CD4-positive, alpha-beta T cell treated with Interleukin-1 beta for 1 hour (primary cell): ENCODE measurements at places on chromosomes 3 and 15.

DNA sequence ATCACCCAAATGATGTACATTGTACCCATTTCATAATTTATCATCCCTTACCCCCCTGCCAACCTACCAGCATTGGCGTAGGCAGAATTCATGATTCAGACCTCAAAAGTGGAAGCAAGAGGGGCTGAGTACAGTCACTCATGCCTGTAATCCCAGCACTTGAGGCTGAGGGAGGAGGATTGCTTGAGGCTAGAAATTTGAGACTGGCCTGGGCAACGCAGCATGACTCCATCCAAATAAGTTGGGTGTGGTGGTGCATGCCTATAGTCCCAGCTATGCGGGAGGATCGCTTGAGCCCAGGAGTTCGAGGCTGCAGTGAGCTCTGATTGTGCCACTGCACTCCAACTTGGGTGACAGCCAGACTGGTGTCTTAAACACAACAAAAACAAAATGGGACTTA, 10.4 kb downstream of the TTC14 start:
- DNase-seq, result no peak

- DNase-seq, result peak; percentile 51
These were observed 589 bp downstream of the NEIL1 start for GRCh38 chr15:75347222-75348033.

GRCh38 chr3:188282871-188283270, 128.9 kb downstream of the LPP start:
- DNase-seq, result no peak

GRCh38 chr15:39128746-39129145, 452.1 kb upstream of the THBS1 start:
- DNase-seq, result no peak

GRCh38 chr3:52216585-52217408, 8.6 kb downstream of the TLR9 start:
- DNase-seq, result peak; percentile 37

- no peak for DNase-seq
These were observed 11.6 kb upstream of the CSPG5 start for GRCh38 chr3:47590216-47590615.

DNA sequence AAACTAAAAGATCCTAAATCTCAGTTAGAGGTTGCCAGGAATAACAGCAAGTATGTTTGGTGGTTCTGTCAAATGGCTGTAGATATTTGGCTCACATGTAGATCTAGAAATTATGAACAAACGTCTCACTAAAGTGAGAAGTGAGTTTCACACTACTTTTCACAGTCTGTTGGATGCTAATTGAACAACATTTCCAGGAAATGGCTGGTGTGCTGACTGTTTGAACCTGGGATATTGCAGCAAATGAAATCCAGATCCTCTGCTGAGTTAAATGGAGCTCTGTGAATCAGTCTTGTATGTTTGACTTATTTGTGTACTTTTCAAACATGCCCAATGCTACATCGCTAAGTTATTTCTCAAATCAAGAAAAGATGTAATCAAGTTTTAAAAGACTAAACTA, 21.3 kb upstream of the RSL24D1 start:
- no peak for DNase-seq

GRCh38 chr3:12239301-12239700, 49.6 kb upstream of the PPARG start:
- no peak for DNase-seq

DNA sequence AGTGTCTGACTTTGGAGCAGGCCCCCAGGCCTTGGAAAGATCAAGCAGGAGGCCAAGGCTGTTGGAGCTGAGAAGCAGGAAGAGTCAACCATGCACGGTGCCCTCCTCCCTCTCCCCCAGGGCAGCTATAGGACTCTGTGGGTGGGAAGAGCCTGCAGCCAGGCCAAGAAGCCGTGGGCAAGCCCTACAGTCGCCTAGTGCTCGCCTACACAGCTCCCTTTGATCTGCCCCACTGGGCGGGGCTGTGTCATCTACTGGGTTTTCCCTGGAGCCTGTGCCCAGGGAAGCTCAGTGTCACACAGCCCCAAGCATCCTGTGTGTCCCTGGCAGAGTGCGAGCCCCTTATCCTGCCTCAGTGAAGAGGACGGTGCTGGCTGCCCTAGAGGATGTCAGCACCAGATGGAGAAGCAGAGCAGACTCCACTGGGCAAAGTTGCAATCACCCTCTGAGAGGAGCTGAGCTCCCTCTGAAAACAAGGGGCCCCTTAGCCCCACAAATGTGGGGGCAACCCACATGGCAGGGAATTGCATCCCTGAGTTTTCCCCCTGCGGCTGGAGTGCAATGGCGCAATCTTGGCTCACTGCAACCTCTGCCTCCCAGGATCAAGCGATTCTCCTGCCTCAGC, 72.2 kb downstream of the KLF13 start:
- no peak for DNase-seq

GRCh38 chr15:63913786-63914315, 80.1 kb upstream of the HERC1 start:
- DNase-seq, result no peak

DNA sequence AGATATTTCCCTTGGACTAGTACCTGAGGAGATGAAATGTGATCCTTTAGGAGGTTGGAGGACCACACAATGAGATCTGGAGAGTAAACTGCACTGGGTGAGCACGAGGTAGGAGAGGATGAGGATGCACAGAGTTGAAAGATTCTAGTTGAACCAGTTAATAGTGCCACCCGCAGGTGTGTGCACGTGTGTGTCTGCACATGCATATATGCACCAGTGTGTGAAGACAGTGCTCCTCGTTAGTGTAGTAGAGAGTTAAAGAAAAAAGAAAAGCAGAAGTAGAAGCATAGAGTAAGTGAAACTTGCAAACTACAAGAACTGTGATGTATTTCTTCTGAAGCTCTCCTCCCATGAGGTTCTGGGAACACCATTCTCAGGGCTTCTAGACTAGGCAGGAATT, 8.4 kb downstream of the MED12L start:
- DNase-seq, result no peak
